ENCODE measurements at places on chromosomes 2 and 18. TPM values are rescaled to one million over a fixed set of nuclear protein-coding genes. Genes with fewer than 3 reads are reported as not detected.

- no peaks in the 10 kb centered on the region for H3K27me3 ChIP-seq
- H3K4me3 ChIP-seq: no peak overlapping the region
- no peaks in the 10 kb centered on the region for H3K36me3 ChIP-seq
- DNase-seq: no peak
- peaks cover 2% of the 10 kb centered on the region for H3K4me1 ChIP-seq
- H3K27ac ChIP-seq: no peak overlapping the region
These were observed 168.3 kb upstream of the VRK2 start for GRCh38 chr2:57878171-57878865.

- peak; percentile 33 for DNase-seq
- H3K36me3 ChIP-seq: no peaks in the 10 kb centered on the region
- H3K27me3 ChIP-seq: peaks cover 17% of the 10 kb centered on the region
- peaks cover 25% of the 10 kb centered on the region for H3K4me1 ChIP-seq
- H3K27ac ChIP-seq: peak overlapping the region; percentile 77
These were observed 51.4 kb upstream of the SPAG16 start for GRCh38 chr2:213232649-213233437.

DNA sequence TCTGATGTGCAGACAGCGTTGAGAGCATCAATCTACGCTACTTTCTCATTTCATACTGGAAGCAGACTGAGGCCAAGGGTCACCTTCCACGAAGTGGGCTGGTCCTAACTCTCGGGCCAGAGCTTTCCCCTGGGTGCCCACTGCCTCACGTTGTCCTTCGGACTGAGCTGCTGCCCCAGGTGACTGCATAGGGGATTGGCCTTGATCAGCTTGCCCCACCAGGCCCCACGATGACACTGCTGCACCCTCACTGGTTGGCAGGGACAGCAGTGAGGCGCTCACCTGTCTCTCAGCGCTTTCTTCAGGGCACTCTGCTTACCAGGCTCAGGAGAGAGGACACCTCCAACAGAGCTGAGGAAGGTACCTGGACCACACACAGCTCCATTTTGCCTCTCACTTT, 47.3 kb downstream of the CABLES1 start:
- H3K27ac ChIP-seq: no peak overlapping the region
- H3K4me3 ChIP-seq: no peak overlapping the region

The RGPD4 gene
- total RNA-seq: 0.87 TPM

The SNORC gene
- total RNA-seq: 2.4 TPM
